ENCODE measurements at places on chromosomes 6 and 20. TPM values are rescaled to one million over a fixed set of nuclear protein-coding genes. Genes with fewer than 3 reads are reported as not detected.
A peak's percentile ranks its signal among the peaks of the same experiment; 100 is the strongest.

GRCh38 chr20:40630713-40631112 is 58.3 kb downstream of the MAFB start:
- DNase-seq, result no peak

DNA sequence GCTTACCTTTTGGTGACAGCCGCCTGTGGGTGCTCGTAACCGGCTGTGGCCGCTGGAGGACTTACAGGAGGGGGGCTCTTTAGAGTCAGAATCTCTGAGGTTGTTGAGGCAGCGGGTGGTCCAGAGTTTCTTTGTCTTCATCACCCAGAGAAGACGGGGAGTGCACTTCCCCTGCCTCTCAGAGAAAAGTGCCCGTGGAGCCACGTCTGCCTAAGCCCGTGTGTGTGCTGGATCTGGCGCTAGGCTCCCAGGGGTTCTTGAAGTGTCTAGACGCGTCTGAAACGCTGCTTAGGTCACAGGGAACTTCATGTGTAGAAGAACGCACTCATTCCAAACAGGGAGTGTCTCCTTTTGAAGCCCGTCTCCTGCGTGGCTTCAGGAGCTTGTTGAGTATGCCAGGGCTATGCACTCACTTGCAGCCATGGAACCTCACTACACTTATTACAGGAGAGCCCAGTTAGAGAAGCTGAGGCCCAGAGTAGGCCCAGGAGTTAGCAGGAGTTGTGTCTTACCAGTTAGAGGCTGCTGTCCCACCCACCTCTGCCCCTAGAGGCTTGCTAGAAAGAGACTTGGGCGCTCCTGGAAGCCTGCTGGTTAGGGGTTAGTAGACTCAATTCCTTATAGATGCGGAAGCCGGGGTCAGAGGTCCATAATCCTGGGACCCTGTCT is 1.3 kb downstream of the LSM14B start:
- DNase-seq, result no peak

DNA sequence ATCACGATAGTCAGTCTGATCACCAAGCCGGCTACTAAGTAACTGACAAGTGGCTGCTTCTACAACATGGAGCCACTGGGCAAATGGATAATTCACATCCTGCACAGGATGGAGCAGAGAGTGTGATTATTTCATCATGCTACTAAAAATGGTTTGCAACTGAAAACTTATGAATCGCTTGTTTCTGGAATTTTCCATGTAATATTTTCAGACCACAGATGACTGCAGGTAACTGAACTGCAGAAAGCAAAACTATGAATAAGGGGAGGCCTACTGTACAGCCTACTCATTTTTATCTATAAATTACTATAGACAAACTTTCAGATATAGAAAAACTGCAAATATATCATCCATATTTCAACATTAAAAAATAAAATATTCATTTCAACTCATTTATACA is 91.5 kb downstream of the EPB41L2 start:
- DNase-seq, result no peak

DNA sequence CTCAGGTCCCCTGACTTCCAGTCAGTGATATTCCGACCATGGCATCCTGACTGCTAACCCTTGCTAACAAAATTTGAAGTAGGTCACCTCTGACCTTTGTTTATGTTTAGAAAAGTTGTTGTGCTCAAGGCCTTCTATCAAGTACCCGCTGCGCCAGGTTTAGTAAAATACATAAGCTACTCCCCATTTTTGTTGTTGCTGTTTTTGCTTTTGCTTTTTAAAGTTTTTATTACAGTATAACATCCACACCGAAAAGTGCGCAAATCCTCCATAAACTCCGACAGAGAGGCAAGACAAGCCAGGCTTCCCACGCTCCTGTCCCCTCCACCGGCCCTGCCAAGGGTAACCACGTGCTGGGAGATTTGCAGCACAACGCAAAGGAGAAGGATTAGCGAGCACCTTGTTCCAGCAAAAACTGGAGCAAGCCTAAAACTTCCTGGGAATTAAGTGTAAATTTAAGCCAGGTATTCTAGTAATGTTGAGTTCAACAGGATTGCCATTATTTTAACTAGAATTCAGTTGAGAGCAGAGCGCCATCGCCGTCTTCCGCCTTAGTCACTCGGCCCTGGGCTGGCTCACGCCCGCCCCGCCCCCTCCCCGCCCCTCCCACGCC is 17.8 kb upstream of the HMGN4 start:
- peak; percentile 56 for DNase-seq

GRCh38 chr6:112796712-112797111 is 449.6 kb downstream of the RFPL4B start:
- no peak for DNase-seq

GRCh38 chr6:132749111-132749510 is 8.6 kb downstream of the VNN2 start:
- no peak for DNase-seq

Gene AVP
- total RNA-seq, result not detected

Gene EYA4
- not detected for total RNA-seq

All from HepG2 (cell line).